ENCODE measurements at places on chromosomes 4 and X.
A peak's percentile ranks its signal among the peaks of the same experiment; 100 is the strongest.

GRCh38 chr4:45353161-45353560 is 626.8 kb upstream of the GNPDA2 start:
- DNase-seq, result no peak

GRCh38 chr4:147299205-147299604 is 181.7 kb upstream of the EDNRA start:
- DNase-seq, result no peak

- no peak for DNase-seq
These were observed 407.7 kb downstream of the ARAP2 start for GRCh38 chr4:35836596-35836995.

GRCh38 chr4:7904952-7905915 is 34.4 kb downstream of the AFAP1 start:
- peak; percentile 97 for DNase-seq

DNA sequence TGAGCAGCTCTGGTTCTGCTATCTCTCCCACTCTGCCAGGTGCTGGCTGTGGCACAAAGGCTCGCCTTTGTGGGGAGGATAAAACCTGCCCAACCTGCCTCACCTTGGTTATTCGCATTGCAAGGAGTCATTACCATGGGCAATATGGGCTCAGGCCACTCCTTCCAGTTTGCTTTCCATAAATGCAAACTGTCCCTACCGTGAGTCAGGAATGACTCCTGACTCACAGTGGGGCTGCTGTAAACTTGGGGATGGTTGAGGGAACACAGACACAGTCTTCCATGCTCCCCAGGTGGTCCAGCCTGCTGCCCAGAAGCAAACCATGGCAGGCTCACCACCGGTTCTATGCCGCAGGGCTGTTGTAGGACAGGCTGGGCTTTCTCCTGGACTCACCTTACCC is 36.1 kb downstream of the COQ2 start:
- DNase-seq, result no peak

DNA sequence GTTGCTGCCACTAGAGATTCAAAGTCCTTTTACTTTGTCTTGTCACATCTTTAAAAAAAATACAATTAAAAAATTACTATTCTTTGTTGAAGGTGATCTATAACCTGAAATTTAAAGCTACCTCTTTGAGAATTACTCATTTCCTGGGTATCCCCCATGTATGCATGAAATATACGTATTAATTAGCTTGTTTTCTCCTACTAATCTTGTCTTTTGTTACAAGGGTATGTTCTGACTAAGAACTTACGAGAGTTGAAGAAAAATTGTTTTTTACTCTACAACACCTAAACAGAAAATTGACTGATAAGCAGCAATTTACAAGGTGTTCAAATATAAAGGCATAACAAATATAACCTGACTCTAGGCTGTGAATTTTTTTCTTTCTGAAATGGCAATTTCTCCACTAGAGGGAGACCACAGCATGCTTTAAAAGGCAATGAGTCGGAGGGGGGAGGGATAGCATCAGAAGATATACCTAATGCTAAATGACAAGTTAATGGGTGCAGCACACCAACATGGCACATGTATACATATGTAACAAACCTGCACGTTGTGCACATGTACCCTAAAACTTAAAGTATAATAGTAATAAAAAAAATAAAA is 249.6 kb downstream of the OPHN1 start:
- DNase-seq, result peak; percentile 43

- DNase-seq, result no peak
These were observed 61.5 kb upstream of the AP1S2 start for GRCh38 chrX:15915959-15916703.

DNA sequence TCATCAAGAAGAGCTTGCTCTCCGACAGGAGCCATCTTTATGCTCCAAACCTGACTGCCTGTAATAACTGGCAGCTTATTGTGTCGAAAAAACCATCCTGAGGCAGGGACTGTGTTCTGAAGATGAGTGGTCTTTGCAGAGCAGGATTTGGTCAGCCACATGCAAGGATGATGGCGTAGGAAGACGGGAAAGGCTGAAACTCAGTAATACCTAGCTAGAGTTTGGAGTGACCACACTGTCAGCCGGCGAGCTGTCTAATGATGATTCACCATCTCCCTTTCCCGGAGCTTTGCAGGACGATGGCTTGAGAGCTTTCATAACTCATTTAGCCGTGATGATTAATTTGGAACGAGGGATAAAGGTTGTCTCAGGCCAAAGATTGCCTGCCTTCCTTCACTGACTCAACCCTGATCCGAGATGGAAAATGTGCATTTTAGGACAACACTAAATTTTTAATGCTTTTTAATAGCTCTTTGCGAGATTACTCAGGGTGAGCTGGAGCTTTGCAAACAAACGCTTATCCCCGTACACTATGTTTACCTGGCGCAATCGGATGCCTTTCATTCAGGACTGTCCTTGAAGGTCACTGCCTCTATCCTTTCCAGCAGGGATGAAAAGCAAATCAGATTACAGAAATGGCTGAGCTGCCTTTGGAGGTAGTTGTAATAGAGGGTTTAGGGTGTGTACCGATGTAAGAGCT is 288.5 kb downstream of the ASMT start:
- DNase-seq, result no peak

DNA sequence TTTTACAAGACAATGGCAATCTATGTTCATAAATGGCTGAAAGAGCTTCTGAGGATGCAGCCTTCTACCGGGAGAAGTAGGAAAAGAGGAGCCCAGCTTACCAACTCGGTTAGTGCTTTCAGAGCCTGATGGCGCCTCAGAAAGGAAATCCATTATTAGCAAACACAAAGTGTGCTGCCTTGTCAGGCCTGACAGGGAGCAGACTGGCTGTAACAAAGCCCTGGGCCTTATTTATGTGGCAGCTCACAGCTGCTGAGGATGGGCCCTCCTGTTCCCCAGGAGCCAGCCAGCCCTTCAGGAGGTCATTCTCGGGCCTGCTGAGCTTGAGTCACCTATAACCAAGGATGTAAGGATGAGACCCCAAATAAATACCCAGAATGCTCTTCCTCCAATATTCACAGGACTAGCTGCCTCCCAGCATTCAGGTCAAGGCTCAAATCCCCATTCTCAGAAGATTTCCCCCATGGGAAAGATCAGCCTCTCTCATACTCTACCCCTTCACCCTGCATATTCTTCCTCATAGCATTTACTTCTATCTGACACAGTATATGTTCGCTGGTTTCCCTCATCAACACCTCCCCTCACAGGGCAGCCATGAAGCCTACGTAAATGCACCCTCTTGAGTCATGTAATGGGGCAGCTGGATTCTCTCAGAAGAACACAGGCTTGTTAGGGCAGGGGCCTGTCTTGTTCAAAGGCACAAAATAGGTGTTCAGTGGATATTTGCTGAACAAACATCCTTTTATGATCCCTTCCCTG is 227.0 kb upstream of the RASGEF1B start:
- no peak for DNase-seq

- no peak for DNase-seq
These were observed 53.1 kb downstream of the RAB28 start for GRCh38 chr4:13430834-13431568.

DNA sequence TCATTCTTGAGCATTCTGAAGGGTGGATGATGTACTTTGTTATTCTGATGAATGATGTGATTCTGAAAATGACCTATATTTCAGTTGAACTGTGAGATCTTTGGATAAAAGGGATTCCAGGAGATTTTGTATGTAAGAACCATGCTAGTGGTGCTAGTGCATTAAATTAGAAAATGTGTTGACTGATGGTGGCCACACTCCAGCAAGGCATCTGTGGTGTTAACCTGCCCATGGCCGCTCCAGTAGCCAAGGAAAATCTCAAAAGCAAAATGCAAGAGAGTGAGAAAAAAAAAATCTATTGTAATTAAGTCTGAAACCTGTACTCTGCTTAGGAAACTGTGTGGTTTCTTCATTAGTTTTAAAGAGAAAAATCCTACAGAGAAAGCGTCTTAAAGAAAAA is 93.5 kb downstream of the WWC2 start:
- DNase-seq, result no peak

DNA sequence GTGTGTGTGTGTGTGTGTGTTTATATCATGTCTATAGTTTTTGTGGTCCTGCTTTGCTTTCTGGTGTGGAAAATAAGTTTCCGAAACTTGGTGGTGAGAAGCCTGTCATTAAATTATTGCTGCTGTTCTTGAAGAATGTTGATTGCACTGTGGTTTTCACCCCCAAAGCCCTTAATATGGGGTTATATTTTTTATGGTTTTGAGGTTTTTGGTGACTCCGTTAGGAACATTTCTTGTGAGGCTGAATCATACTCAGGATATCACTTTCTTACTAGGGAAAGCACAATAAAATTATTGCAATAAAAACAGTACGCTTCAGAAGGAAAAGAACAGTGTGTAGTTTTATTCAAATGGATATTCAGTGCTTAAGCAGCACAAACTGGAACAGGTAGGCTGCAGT is 539.1 kb upstream of the MAGEB18 start:
- DNase-seq, result peak; percentile 8

DNA sequence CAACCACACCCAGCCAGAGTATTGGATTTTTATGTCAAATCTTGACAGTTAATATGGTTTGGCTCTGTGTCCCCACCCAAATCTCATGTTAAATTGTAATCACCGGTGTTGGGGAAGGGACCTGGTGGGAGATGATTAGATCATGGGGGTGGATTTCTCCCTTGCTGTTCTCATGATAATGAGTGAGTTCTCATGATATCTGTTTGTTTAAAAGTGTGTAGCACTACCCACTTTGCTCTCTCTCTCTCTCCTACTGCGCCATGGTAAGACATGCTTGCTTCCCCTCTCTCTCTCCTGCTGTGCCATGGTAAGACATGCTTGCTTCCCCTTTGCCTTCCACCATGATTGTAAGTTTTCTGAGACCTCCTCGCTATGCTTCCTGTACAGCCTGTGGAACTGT is 86.9 kb upstream of the COX18 start:
- no peak for DNase-seq

DNA sequence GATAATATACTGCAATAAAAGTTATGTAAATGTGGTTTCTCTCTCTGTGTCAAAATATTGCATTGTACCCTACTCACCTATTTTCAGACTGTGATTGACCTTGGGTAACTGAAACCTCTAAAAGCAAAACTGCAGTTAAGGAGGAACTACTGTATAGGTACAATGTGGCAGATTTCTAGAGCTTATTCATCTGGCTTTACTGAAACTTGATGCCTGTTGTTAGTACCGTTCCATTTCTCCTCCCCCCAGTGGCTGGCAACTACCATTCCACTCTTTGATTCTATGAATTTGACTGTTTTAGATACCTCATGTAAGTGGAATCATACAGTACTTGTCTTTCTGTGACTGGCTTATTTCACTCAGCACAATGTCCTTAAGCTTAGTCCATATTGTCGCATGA is 61.9 kb downstream of the HOPX start:
- peak; percentile 9 for DNase-seq

GRCh38 chr4:115780835-115781234 is 667.4 kb upstream of the NDST4 start:
- no peak for DNase-seq

- DNase-seq, result peak; percentile 87
These were observed 20.2 kb downstream of the TMEM31 start for GRCh38 chrX:103730796-103731493.

DNA sequence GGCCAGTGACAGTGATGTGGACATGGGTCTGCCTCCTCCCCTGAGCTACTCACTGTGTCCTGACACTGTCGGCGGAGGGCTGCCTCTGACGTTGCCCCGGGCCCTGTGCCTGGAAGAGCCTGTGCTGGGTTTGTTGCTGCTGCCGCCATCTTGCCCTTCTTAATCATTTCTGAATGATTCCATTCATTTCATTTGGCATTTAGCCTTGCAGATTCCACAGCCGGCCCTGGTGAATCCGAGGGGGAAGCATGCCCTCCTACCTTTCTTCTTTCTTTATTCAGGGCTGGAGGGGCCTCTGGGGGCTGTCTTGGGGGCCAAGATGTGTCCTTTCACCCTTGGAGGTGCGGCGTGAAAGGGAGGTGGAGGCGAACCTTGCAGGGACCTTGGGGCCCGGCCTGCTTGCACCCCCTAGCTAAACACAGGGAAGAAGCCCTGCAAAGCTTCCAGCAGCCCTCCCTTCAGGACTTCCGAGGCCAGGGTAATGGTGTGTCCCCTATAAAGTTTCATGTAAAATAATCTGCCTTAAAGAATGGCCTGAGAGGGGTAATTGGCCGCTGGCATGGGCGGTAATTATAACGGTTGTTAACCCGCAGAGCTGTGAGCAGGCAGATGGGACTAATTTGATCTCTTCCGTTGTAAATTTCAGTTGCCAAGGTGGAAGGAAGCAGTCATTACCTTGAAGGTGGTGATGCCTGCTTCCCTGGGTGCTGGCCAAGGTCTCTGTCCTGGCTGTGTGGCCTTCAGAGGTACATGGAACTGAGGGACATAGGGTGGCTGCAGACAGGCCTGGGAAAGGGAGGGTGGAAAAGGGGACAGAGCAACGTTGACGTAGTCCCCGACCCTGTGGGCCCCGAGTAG is 92.3 kb downstream of the PSAPL1 start:
- DNase-seq, result no peak

GRCh38 chr4:120007191-120007871 is 59.3 kb downstream of the MAD2L1 start:
- DNase-seq, result peak; percentile 95

DNA sequence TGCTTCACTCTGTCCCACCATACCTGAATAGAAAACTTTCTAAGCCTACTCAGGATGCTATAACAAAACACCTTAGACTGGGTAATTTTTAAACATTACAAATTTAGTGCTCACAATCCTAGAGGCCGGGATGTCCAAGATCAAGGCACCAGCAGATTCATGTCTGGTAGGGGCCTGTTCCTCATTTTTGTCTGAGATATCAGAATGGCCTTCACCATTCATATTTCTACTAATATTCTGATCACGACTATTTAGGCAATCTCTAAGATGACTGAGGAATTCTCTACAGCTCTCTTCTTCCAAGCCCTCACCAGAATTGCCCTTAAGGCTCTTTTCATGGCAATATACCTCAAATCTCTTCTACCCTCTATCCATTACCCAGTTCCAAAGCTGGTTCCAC is 77.4 kb upstream of the NRK start:
- no peak for DNase-seq

GRCh38 chr4:72568959-72569718 is at the start of gene ADAMTS3:
ADAMTS3 (minus strand) TSS chr4:72569221; CDS start chr4:72568762, 459 bp downstream.
- peak; percentile 40 for DNase-seq

- no peak for DNase-seq
These were observed 27.0 kb upstream of the LNX1 start for GRCh38 chr4:53618321-53618720.

DNA sequence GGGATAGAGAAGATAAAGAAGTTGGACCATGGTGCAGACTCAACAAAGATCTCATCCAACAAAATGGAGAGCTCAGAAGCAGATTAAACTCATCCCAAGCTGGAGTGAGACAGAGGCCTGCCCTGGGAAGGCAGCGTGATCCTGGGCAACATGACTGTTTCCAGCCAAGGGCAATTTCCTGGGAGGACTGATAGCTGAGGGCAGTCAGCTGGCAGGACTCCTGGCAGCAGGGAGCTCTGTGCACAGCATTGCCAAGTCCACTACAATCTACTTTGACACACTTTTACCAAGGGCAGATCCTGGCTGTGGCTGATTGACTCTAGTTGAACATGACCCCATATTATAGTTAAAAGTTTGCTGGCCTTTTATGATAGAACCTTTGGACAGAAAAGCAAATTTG is 357.3 kb upstream of the RASGEF1B start:
- no peak for DNase-seq

GRCh38 chr4:181528570-181529184 is 714.5 kb upstream of the TENM3 start:
- DNase-seq, result peak; percentile 61

GRCh38 chr4:79609817-79610216 is 201.8 kb upstream of the GK2 start:
- DNase-seq, result no peak
